Spinal cord (tissue), 10 donors: ENCODE measurements at places on chromosomes 12 and 14. TPM values are rescaled to one million over a fixed set of nuclear protein-coding genes. Genes with fewer than 3 reads are reported as not detected.

Gene C2CD5
- total RNA-seq, result 116 TPM

Gene IL31
- not detected for total RNA-seq

Gene SPTB
- 31.1 TPM for total RNA-seq

Gene HOXC12
- total RNA-seq, result not detected

Gene IFI27L2
- 38.4 TPM for total RNA-seq

Gene RACGAP1
- total RNA-seq, result 32.1 TPM

Gene TSPAN19
- 1.1 TPM for total RNA-seq

DNA sequence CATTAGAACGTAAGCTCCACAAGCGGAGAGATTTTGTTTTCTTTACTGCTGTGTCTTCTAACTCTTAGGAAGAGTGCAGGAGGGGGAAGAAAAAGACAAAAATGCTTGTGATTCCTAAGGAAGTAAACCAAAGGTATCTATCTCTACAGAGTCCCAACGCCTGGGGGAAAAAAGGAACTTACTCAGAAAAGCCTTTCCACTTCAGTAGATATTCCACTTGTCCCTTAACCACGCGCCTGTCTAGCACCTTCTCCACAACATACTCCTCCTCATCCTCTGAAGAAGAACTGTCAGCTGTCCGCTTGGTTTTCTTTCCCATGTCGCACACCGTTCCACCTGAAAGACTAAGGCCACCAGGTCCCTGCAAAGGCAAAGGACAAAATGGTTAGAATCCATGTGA is 22.6 kb downstream of the CBX5 start:
- DNase-seq, result no peak

- DNase-seq, result no peak
These were observed 170.9 kb upstream of the RTL1 start for GRCh38 chr14:101074196-101075024.

DNA sequence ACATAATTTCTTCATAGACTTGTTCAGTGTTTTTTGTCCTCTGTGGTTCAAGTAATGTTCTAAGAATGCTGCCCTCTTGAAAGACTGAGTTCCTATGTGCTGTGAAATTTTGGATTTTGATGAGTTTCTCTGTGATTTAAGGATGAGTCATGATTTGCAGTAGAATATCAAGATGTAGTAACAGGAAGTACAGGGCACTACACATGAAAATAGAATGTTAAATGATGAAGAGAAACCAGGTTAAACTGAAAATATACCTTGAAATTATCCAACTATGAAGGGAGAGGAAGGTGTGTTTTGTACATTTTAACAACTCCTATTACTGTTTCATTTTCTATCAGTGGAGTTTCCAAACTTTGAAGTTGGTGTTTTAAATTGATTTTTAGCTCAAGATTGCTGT is 4.8 kb downstream of the ELK3 start:
- no peak for DNase-seq

GRCh38 chr14:71355324-71356201 is 448.3 kb downstream of the PCNX1 start:
- no peak for DNase-seq

GRCh38 chr14:54052696-54053385 is 96.2 kb upstream of the BMP4 start:
- no peak for DNase-seq
